ENCODE measurements at places on chromosomes 2 and 18.

GRCh38 chr2:85237849-85238565, 89.8 kb downstream of the TGOLN2 start:
- no peak for DNase-seq

- no peak for DNase-seq
Observed at GRCh38 chr2:135150725-135151124, 98.6 kb downstream of the RAB3GAP1 start.

DNA sequence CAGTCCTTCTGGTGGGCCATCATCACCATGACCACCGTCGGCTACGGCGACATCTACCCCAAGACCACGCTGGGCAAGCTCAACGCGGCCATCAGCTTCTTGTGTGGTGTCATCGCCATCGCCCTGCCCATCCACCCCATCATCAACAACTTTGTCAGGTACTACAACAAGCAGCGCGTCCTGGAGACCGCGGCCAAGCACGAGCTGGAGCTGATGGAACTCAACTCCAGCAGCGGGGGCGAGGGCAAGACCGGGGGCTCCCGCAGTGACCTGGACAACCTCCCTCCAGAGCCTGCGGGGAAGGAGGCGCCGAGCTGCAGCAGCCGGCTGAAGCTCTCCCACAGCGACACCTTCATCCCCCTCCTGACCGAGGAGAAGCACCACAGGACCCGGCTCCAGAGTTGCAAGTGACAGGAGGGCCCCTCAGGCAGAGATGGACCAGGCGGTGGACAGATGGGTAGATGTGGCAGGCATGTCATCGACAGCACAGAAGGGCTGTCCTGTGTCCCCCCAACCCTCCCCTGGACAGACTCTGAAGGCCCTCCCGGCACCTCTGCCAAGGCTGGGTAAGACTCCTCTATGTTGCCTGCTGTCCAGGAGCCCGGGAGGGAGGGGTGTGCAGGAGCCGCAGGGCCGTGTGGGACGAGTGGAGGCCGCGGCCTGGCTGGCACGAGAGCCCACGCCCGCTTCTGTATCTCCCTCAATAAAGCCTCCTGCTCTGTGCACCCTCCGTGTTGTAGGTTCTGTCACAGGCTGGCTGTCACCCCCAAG, 2.0 kb downstream of the KCNF1 start:
- no peak for DNase-seq

DNA sequence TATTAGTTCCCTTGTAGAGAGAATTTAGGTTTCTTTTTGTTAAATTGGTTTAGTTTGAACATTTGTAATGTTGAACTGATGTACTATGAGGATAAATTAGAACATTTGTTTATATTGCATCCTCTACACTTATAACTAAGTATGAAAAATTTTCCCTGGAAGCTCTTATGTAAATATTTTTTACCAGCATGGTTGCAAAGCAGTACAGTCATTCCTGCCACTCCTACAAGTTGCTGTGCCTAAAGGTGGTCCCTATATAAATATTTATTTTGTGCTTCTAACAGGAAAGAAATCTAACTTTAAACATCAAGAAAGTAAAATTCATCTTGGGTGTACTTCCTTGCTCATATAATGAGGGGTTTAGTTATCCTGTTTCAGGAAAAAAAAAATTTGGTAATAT, 14.2 kb downstream of the TWSG1 start:
- no peak for DNase-seq

DNA sequence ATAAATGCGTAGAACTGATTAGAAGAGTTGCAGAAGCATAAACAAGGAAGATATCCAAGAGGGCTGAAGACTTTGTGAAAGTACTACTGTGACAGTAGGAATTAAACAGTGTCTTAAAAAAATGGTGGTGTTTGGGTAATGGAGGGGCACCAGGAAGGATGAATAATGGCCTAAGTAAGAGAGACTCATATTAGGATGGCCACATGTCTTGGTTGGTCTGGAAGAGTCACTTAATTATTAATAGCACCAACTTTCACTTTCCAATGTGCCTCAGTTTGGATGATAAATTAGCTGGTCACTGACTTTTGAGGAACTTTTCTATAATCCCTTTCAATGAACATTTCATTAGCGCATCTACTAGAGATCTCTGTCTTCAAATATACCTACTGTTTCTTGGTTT, 372.2 kb downstream of the NYAP2 start:
- no peak for DNase-seq

- DNase-seq = no peak
Observed at GRCh38 chr2:169358016-169358415, 4.3 kb downstream of the LRP2 start.

DNA sequence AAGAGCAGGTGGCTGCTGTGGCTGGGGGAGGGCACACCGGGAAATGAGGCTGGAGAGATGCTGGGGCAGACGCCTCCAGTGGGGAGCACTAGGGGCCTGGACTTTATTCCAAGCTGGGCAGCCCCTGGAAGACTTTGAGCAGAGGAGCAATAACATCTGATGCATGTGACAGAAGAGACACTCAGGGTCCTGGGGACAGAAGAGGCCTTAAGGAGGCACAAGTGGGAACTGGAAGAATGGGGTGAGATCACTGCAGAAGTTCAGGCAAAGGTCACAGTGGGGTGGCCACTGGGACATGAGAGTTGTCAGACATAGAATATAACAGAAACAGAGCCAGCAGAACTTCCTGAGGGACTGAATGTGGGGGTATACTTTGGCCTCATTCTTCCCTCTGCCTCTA, 24.0 kb downstream of the TGFA start:
- DNase-seq = no peak
